DMS53 (cell line): ENCODE measurements at places on chromosomes 3 and 15.

- no peak for DNase-seq
Measured at GRCh38 chr15:40498418-40498817, 27.6 kb downstream of the CHST14 start.

GRCh38 chr3:159149633-159150032, 347.8 kb downstream of the MFSD1 start:
- no peak for DNase-seq

DNA sequence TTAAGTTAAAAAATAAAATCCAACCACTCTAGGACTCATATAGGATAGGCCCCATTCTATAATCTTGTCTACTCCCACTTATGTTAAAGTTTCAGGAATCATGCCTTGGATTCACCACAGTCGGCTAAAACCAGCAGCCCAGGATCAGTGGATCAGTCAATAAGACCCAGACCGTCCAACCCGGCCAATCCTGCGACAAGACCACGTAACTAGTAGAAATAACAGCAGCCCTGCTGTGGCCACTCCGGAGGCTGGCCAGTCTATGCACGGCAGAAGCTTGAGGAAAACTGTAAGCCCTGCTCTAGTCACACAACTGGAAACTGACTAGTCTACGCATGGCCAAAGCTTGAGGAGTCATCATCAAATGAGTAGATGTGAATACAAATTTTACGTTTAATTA, 12.8 kb upstream of the SLC9C1 start:
- no peak for DNase-seq

DNA sequence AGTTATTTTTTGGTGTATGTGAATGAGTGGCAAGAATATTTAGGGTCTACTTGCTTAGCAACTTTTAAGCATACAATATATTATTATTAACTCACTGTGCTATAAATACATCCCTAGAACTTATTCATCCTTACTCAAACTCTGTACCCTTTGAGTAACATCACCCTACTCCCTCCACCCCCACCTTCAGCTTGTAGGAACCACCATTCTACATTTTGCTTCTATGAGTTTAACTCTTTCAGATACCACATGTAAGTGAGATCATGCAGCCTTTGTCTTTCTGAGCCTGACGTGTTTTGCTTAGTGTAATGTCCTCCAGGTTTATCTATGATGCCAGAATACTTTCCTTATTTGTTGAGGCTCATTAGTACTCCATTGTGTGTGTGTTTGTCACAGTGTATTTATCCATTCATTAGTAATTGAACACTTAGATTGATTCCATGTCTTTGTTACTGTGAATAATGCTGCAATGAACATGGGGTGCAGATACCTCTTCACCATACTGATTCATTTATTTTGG, 526.9 kb downstream of the PYDC2 start:
- DNase-seq = no peak

- DNase-seq = no peak
Measured at GRCh38 chr15:70243686-70244540, 146.2 kb upstream of the TLE3 start.

DNA sequence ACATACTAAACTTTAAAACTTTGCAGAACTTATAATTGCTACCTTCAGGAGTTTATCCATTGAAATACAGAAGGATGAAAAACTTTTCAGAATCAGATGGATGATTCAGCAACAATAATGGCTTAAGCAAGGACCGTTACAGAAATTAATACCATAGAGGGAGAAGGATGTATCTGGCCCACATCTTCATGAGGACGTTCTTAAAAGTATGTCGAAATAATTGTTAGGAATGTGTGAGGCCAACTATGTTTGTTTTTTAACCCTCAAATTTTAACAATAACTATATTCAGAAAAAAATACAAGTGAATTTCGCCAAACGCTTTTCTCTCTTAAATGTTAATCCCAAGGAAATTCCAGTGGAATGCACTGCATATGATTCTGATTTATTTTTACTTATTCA, 105.2 kb upstream of the EPHA3 start:
- no peak for DNase-seq

- DNase-seq = no peak
Measured at GRCh38 chr3:78832785-78833204, 935.0 kb downstream of the ROBO1 start.

GRCh38 chr3:166879661-166880060, 500.4 kb downstream of the ZBBX start:
- DNase-seq = no peak

DNA sequence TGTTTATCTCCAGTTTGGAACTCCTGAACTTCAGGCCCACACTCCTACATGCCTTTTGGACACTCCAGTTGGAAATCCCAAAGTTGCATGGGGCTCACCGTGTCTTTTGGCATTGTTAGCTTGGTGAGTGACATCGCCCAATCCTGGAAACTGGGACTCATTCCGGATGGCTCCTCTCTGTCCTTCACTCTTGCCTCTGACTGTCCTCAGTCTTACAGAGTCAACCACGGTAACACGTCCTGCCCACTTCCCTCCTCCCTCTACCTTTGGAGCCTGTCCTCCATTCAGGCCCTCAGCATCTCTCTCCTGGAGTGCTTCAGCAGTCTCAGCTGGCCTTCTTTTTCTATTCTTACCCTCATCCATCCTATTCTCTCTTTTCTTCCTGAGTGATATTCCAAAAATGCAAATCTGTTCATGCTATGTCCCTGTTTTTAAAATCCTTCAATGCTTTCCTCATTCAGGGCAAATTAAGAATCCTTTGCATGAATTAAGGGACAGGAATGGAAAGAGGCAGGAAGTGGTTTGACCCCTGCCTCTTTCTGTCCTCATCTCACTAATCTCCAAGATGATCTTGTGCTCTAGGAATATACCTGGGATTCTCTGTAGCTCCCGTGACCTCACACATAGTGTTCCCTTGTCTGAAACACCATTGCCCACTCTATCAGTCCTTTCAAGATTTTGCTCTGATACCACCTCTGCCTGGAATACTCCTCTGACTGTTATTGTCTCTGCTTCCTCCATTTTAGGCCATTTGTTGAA, 42.5 kb downstream of the LPP start:
- no peak for DNase-seq

DNA sequence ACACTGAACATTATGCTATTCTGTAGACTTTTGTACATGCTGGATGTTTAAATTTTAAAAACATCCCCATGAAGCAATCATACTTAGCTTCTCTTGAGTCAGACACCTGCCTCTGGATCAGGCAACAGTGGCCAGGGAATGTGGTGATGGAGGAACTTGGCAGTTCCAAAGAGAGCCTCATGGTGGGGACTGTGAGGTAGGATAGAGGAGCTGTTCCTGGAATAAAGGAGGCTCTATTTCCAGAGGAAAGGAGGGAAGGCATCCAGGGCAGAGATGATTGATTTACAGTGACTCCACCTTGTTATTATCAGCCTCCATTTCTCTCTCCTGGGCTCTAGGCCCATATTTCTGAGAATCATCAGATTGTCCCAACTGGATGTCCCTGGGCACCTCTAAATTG, 35.0 kb upstream of the ABHD17C start:
- no peak for DNase-seq

GRCh38 chr15:36617529-36618196, 38.2 kb downstream of the CDIN1 start:
- DNase-seq = no peak

- no peak for DNase-seq
Measured at GRCh38 chr3:66819993-66820501, 178.1 kb upstream of the KBTBD8 start.

DNA sequence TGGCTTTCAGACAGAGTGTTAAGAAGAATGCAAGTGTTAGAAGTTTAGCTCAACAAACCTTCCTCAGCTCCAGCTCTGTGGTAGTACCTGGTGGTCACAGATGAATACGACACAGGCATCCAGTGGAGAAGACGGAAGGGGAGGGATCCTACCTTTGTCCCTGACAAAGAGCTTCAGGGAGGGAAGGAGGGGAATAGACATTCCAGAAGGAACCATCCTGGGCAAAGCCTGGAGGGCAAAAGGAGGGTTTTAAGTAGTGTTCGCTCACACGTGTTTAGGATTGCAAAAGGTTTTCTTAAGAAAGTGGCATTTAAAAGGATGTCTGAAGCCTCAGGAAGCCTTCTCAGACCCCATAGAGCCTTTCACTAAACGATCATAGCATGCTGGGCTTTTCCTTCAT, 2.8 kb downstream of the CHCHD4 start:
- no peak for DNase-seq

DNA sequence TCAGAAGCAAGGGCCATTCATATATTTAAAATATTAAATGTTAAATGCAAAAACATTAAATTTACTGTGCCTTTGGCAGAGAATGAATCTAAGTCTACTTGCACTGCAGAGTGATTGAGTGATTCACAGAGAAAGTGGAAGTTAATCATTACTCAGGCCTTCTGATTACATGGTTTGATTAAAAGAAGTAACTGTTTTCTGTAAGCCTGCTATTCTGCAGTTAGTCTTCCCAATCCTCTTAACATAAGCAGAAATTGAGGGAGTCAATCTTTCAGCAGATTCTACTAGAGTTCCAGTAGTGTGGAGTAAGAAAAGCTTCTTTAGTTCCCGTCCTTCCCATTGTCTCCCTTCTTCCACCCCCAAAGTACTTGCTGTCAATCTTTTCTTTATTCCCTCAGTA, 1.5 kb downstream of the NLGN1 start:
- peak; percentile 34 for DNase-seq

- no peak for DNase-seq
Measured at GRCh38 chr3:182920515-182921084, 59.7 kb downstream of the DCUN1D1 start.

GRCh38 chr3:195020185-195020584, 250.8 kb downstream of the XXYLT1 start:
- DNase-seq = no peak

DNA sequence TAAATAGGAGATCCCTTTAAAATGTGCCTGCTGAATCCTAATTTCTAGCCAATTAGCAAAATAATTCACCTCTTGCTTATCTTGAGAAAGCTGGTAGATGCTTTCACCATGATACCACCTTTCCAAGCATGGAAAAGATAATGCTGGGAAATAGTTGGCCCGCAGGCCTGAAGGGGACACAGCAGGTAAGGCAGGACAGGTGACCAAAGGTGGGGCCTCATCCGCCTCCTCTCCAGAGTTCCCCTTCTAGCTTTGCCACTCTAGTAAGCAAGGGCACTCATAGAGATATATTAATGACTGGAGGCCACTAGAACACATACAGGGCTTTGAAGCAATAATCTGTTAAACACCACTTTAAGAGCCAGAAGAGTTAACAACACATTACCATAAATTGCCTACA, 45.5 kb downstream of the SATB1 start:
- DNase-seq = no peak

DNA sequence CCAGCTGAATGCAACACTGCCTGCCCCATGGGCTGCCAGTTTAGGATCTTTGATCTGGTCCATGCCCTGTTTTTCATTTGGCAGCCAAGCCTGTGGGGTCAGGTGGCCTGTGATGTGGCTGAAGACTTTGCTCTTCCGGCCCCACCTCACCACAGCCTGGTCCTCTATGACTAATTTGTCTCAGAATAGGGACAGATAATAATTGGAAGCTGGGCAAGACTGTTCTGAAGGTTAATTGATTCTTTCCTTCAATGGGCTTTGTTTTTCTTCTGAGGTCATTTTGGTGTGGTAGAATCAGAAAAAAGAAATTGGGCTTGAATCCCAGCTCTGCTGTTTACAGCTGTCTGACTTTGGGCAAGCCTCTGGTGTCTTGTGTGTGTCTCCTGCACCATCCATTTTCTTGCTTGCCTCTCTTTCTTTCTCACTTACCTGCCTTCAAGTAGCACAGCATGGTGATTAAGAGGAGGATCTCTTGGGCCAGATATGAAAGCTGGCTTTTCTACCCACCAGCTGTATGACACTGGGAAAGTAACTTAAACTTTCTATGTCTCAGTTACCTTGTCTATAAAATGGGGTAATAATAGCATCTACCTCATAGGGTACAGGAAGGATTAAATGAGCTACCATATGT, 24.2 kb downstream of the ABHD2 start:
- DNase-seq = peak; percentile 67

- peak; percentile 23 for DNase-seq
Measured at GRCh38 chr15:57595011-57595866, 3.5 kb downstream of the MYZAP start.

GRCh38 chr3:163577271-163577670, 1501.0 kb downstream of the SI start:
- no peak for DNase-seq

GRCh38 chr3:58143417-58144055, 67.2 kb downstream of the DNASE1L3 start:
- DNase-seq = no peak

- DNase-seq = no peak
Measured at GRCh38 chr3:108554913-108555571, 34.2 kb downstream of the CIP2A start.

DNA sequence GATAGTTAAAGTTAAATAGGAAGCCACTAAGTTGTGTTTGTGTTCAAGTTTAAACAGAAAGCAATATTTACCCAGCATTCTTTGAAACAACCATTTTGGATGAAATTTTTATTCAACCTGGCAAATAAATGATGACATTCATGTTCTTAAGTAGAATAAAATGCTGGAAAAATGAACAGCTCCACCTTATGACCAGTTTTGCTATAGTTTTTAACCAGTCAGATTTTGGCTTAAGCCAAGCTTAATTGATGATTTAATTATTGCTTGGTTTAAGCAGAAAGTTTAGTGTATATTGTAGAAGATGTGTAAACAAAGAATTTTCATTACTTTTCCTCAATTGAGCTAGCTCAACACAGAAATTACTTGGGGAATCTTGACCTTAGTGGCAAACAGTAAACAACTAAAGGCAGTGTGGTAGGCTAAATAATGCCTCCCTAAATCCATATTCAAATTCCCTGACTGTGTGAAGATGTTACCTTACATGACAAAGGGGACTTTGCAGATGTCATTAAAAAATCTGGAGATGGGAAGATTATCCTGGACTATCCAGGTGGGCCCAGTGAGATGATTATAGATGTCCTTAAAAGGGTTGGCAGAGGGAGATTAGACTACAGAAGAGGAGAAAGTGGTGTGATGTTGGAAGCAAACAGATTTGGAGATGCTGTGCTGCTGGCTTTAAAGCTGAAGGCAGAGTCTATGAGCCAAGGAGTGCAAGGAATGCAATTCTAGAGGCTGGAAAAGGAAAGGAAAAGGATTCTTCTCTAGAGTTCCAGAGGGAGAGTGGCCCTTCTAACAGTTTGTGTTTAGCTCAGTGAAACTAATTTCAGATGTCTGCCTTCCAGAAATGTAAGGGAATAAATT, 448.6 kb upstream of the GOLIM4 start:
- DNase-seq = no peak

- no peak for DNase-seq
Measured at GRCh38 chr3:116188231-116188785, 257.0 kb downstream of the LSAMP start.

- no peak for DNase-seq
Measured at GRCh38 chr3:7745711-7746110, 755.9 kb upstream of the LMCD1 start.

DNA sequence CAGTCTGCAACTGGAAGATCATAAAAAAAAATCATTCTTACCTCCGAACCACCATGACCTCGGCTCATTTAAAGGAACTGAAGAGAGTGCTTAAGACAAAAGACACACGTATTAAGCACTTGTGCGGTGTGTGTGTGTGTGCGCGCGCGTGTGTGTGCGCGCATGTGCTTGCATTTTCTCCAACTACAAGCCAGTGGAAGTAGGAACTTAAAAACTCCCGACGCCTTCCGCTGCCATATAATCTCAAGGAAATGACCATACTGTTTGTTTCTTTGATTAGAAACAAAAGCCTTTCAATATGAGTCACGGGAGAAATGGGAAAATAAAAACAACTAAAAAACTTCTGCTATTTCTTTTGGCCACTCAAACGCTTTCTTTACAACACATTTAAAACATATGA, 32.4 kb downstream of the FRMD4B start:
- DNase-seq = no peak
